ENCODE measurements at places on chromosomes 5 and 9.
A peak's percentile ranks its signal among the peaks of the same experiment; 100 is the strongest.

DNA sequence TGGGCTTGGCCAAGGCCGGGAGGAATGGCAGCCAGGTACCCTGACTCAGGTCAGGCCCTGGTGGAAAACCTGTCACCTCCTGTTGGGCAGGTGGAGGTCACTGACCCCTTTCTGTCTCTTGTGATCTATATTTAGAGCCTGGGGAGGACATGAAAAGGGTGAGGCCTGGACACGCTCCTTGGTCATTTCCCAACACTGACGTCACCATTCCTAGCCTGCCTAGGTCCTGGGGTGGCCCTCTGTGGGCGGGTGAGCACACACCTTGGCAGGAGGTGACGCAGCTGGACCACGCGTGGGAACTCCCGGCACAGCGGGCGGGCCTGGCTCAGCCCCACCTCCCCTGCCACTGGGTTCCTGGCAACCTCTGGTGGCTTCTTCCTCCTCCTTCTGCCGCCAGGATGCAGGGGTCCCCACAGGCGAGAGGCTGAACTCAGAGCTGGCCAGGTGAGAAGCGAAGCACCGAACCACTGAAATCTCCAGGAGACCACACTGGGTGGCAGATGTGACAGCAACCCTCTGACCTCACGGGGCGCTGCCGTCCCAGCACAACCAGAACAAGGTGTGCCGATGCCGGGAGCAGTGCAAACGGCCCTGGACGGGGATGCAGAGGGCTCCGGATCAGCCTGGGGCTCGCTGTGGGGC lies 6.4 kb upstream of the RALGDS start:
- peak; percentile 59 for DNase-seq

DNA sequence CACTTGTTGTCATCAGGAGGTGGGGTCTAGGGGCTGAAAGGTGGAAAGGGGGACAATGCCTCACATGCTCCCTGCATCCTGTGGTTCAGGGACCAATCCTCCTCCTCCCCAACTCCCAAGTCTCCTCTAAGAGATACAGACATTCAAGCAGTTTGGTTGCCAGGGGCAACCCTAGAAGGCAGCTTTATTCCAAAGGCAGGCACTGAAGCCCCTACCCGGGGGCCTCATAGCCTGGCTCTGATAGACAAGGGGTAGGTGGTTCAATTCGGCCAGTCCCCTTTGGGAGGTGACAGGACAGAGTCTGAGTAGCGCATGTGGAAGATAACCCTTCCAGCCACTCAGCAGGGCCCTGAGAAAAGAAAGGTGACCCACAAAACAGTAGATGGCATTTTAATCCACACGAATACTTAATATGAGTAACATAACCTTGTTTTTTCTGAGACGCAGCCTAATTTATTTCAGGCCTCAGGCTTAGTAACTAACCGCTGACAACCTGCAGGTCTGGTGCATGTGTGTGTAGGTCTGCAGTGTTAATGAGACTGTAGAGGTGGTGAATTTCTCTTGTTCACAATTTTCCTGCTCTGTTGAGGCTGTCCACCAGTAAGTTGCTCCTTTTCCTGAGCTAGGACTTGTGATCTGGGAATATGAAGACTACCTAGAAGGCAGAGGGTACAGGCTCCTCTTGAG lies 31.3 kb upstream of the HSPA9 start:
- DNase-seq = no peak

DNA sequence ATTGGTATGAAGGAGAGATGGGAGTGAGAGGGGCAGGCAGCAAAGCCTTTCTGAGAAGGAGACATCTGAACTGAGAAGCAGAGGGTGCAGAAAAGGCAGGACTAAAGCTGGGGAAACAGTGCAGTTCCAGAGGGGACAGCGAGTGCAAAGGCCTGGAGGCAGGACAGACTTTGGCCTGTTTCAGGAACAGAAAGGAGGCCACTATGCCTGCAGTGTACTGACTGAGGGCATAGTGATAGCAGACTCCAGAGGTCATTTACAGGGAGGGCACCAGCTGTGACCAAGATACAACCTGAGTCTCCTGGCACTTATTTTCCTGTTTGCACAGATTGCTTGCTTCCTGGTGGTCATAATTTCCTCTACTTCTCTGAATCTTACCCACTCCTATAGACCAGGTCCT lies 29.6 kb downstream of the SPARC start:
- no peak for DNase-seq

- no peak for DNase-seq
These were observed 6.9 kb upstream of the AKNA start for GRCh38 chr9:114394523-114395333.

DNA sequence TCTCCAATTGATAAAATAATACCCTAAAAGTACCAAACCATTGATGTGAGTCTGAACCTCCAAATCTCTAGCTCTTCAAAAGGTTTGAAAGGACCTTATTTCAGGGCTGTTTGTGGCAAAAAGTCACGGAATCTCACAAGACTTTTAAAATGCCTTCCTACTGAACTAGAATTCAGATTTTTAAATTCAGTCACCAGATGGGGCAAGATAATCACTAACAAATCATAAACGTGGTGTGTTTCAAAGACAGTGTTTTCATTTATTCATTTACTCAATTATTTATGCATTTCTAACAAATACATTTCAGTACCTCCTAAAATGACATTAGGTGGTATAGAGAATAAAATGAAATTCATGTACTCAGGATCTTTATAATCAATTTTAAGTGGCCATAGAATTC lies 68.2 kb upstream of the SMC2 start:
- no peak for DNase-seq

Measured in Calu3 (cell line).